ENCODE measurements at places on chromosomes 7 and 10.

GRCh38 chr7:55472928-55473725, 99.2 kb downstream of the VOPP1 start:
- no peak for DNase-seq

DNA sequence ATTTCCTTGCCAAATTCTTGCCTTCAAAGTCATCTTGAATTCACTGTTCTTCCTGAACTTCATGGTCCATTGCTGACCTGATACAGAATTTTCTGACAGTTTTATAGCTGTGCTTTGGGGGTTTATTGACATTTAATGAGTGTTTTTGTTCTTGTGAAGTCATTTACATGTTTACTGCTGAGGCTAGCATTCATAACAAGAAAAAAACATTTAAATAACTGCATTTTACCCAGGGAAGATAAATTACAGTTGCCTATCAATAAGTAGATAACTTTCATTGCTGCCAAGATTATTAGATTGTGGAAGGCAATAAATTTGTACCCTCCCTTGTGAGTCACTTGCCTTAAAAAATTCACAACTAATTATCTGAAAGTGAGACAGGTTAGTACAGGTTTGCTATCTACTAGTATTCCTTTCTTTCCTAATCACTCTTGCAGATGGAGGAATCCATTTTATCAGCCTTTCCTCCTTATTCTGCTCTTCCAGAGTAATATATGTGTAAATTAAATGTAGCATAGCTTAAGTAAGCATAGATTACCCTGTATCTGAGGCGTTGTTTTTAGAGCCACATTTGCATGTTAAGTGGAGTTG, 178.4 kb downstream of the EXOC4 start:
- DNase-seq, result no peak

DNA sequence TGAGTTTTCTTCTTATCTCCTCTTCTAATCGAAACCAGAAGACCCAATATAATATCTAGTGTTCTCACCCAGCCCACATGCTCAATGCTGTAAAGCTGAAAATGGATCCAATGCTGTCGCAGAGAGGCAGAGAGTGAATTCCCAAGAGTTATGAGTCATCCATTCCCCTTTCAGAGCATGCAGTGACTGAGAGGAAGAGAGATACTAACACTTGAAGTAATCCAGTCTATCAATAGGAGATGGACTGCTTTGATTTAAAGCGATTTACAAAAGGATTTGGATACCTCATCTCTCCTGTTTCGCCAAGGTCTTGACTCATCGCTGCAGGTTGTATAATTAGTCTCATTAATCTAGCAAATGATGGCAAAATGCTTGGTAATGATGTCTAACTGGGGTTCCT, 41.5 kb upstream of the PRKCQ start:
- no peak for DNase-seq

DNA sequence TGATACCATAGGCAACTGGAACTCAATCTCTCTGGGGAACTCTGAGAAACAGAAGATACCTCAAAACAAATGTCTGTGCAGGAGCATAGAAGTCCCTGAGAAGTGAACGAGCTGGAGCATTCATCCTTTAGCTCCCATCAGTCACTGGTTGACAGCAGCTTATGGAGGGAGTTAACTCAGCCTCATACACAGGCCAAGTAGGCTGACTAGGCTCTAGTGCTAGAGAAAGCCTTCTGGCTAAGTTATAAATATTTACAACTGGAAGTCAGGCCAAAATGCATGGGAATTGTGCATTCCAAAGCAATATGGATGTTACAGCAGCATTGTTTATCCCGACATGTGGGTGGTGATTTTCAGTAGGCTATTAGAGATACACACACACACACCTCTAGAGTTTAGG, 66.5 kb downstream of the ANK3 start:
- DNase-seq, result no peak

DNA sequence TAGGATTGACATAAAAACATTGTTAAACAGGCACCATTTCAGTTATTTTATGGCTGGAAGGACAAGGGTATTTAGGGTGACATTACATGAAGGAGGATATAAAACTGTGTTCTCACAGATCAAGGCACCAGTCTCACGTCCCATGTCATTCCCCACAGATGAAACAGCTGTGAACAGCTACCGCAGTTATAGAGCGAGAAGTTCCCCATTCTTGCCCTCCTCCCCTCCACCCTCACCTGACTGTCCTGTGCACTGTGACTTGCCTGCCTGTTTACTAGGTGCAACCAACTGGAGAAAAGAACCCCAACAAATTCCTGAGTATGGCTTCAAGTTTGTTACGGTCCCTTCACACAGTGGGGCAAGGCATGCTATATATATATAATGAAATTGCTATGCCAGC, 141.6 kb downstream of the SND1 start:
- DNase-seq, result no peak

- DNase-seq, result no peak
Measured at GRCh38 chr10:48598243-48598935, 6.5 kb downstream of the ARHGAP22 start.

- no peak for DNase-seq
Measured at GRCh38 chr7:112520787-112521186, 40.0 kb downstream of the LSMEM1 start.

Measured in activated CD8-positive, alpha-beta memory T cell treated with anti-CD3 and anti-CD28 coated beads, Interleukin-2, amount 50 U/mL, for 48 hours (primary cell).